OCI-LY7 (cell line): ENCODE measurements at places on chromosomes 3 and 15.

- DNase-seq, result no peak
These were observed 1036.5 kb downstream of the TUSC7 start for GRCh38 chr3:117746066-117746465.

DNA sequence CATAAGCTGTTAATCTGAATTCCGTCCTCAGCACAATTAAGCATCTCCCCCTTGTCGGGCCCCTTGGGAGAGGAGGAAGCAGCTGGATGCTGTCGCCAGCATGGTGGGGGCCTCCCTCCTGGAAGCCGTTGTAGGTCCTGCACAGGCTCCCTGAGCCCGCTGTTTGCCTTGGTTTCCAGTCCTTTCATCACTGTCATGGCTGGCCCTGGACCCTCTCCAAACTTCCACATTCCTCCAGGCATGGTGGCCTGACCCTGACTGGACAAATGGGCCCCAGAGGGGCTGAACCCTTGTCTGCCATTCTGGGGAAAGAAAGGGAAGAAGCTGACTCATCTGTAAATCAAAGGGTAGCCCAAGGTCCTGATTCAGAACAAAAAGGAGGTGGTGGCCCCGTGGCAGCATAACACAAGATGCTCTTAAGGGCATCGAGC lies 300.5 kb upstream of the LRRFIP2 start:
- DNase-seq, result no peak

GRCh38 chr15:76070192-76070591 lies 10.4 kb downstream of the TMEM266 start:
- no peak for DNase-seq

DNA sequence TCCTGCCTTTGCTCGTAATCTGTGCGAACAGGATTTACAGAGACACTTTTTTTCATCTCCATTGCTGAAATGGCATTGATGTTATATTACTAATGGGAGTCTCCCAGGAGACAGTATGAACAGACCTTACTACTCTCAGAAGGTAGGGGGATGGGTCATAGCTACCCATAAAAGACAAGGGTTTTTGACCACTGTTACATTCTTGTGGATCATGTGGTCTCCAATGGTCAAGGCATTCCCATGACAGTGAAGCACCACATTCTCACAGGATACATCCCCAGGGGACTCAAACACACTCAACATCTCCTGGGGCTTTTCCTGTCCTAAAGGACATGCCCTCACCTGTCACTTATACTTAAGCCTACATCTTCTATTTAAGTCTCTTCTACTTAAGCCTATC lies 40.8 kb downstream of the MKRN3 start:
- no peak for DNase-seq

GRCh38 chr15:72406936-72407335 lies 8.8 kb downstream of the TMEM202 start:
- DNase-seq, result no peak

DNA sequence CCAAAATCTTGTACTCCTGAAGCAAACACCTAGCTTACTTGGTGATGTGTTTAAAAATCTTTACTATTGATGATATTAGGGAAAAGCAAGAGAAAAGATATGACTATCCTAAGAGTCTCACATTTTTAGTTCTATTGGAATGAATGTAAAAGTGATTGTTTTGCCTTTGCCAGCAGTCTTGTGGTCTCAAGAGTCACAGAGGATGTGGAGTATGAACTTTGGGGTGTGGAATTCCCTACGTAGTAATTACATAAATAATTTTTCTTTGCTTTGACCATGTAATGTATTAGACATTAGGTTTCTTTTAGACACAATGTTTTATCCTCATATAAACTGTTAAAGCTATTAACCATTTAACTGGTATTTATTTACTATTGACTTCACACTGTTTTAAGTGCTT lies 387.6 kb downstream of the NAALADL2 start:
- no peak for DNase-seq

GRCh38 chr15:33074942-33075341 lies 119.6 kb downstream of the FMN1 start:
- DNase-seq, result peak; percentile 3

GRCh38 chr3:155296413-155296812 lies 2.9 kb upstream of the STRIT1 start:
- DNase-seq, result no peak

GRCh38 chr3:70049761-70050160 lies 50.2 kb downstream of the SAMMSON start:
- DNase-seq, result no peak

DNA sequence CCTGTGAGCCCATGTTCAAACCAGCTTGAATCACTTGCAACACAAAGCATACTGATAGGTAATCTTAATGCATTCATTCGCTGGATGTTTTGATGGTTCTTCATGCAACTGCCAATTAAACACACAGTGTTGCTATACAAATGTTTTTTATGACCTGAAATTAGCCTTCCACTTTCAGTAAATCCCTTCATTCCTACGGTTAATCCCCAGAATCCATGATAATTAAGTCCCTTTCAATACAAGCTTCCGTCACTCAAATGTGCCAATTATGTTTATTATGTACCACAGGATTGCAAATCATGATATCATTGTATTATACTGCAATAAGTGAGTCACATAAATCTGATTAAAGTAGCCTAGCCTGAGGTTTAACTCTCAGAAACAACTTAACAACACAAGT lies 14.5 kb upstream of the LYZL4 start:
- no peak for DNase-seq

DNA sequence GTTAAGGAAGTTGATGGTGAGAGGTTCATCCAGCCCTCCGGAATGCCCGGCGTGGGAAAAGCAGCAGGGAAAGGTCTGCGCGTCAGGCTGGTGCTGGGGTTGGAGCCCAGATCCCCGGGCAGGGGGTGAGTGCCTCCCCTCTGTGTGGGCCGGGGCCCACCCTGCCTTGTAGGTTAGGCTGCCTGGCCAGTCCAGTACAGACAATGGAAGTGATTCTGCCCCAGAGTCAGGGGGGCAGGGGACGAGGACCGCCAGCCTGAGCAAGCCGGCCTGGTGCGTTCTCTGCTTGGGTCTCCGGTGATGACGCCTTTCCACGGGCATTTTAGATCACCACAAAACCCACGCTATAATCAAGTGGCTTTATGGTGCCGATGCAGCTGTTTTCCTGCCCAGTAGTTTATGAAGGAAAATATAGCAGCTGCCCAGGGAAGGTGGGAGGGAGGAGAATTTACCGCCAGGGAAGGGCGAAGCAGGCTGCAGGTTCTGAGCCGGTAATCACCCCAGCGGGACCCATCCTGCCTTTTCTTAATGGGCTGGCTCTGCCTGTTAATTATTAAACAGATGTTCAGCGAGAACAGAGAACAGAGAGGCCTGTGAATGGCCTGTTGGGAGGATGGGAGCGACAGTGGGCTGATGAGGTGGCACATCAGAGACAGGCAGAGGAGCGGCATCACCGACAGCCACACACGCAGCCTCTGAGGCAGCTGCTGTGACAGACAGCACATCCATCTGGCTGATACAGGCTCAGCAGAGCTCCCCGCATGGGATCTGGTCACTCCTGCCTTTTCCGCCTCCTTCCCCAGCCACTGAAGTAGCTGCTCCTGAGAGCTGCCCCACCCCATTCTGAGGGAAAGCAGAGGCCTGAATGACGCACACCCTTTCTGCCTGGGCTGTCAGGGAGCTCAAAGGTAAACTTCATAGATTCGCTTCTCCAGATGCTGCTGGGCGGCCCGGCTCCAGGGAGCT lies 35.2 kb downstream of the BDH1 start:
- DNase-seq, result no peak

DNA sequence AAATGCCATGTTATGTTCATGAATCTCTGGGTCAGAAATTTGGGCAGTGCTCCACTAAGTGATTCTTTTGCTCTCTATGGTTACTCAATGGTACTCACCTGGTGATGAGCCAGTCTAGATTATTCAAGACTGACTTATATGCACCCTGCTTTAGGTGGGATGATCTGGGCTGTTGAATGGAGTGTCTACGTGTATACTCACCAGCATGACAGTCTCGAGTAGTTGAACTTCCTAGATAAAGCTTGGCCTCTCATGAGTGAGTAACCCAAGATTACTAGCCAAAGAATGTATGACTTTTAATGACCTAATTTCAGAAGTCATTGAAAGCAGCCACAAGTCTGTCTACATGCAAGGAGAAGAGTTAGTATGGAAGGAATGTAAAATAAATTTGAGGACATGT lies 77.5 kb upstream of the CADM2 start:
- DNase-seq, result no peak
